Fibroblast of skin of left quadriceps (primary cell): ENCODE measurements at places on chromosomes 6 and 20.

DNA sequence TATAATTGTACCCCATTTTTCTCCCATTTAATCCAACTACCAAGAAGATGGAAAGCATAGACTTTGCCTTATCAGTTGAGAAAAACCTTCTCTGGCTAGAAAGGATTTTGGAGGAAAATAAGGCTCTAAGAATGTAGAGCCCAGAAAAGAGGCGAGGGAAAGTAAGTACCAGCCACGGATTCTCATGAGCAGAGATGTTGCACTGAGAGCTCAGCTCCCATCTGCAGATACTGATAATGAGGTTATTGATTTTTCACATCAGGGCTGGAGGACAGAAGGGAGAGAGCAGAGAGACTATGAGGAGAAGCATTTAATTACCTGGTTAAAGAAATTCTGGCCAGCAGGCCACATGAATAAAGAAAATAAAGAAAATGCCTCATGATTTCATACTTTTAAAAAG lies 104.4 kb upstream of the FAM184A start:
- no peak for DNase-seq

DNA sequence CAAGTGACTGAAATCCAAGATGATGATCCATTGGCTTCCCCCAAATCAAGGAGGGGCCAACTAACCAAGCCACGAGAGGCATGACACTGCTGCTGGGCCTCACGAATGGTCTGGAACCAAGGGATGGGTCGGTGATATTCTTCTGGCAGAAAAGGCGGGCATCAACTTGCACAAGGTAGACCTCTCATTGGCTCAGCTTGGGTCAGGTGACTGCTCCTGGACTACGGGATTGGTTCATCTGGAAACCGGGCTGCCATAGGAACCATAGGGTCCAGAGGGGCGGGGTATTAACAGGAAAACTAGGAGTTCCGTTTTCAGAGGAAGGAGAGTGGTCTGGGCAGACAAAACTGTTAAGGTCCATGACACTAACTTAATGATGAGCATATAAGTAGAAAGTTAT lies 100.9 kb downstream of the TFAP2C start:
- no peak for DNase-seq

- DNase-seq = no peak
Observed at GRCh38 chr6:13463941-13464340, 23.5 kb downstream of the GFOD1 start.

GRCh38 chr6:142756215-142756630 lies 188.8 kb downstream of the HIVEP2 start:
- DNase-seq = no peak

GRCh38 chr6:49151957-49152356 lies 311.1 kb downstream of the MMUT start:
- no peak for DNase-seq

DNA sequence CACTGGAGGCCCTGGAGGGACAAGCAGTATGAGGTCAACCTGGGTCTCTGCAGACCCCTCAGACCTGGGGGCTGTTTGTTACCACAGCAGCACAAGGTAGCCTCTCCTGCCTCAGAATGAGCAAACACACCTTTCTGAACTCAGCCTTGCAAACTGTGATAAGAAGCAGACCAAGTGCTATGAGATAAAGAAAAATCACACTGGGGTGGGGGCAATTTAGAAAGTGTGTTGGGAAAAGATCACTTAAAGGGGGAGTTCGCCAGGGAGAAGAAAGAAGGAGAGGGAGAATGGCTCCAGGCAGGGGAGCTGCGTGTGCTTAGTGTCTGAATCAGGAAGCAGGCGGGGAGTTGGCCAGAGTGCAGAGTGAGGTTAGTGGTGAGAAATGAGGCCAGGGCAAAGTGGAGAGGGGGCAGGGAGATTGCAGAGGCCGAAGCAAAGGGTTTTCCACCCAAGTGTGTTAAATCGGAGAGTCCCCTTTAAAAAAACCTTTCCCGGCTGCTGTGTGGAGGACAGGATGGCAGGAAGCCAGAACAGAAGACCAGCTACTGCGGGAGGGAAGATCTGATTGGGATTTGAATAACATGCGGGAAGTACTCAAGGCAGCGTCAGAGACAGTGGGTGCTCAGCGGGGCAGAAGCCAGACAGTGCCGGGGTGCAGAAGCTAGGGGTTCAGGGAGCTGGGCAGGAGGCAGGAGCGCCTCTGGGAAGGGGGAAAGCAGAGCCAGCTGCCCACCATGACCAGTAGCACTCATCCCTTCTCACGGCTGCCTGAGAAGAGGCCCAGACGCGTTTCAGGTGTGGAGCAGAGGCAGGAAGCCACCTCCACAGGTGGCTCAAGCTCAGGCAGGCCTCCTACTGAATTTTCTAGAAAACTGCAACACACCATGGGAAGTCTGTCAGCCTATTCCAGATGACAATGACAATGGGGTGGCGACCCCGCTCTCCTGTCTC lies 9.0 kb downstream of the ADA start:
- peak; percentile 70 for DNase-seq

DNA sequence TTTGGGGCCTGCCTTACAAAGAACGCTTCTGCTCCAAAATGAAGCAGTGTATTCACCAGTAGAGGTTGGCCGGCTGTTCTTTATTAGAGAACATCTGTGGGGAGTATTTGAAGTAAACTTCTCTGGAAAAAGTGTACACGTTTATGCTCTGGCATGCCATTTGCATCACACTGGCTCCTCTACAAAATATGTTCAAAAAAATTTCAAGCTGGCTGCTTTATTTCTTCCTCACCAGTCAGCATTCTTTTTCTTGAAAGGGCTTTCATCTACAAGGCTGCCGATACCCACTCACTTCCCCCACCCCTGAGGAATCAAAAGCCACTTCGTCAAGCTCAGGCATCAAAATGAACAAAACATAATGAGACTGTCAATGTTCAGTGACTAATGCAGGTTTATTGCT lies 294.1 kb downstream of the TFAP2B start:
- peak; percentile 43 for DNase-seq

DNA sequence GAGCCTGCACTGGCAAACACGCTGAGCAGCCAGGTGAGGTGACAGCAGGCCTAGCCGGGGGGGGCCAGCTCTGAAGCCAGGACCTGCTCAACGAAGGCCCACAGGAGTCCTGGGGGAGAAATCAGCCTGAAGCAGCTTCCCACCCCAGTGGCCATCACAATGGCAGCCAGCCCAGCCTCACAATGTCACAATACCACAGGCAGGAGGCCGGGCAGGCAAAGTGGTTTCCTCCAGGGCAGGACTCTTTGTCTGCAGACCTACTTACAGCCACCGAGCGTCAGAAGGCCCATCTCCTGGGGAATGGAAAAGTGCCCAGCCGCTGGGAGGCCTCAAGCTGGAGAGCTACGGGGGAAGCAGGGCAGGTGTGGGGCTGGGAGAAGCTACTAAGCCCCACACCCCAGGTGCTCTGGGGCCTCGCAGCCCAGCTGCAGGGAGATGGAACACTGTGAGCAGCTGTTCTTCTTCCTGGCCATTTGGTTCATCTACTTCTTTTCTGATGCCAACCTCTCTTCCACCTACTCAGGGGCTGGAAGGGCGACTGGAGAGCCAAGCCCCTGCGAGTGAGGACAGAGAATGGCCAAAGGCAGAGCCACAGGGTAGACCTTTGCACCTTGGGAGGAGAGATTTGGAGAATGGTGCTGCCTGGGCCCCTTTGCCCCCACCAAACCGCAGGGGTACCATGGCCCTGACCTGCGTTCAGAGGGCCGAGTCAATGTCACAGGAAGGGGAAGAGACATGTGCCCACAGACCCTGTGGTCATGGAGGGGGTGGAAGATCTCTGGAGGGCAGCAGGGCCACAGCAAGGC lies 22.3 kb upstream of the AVP start:
- DNase-seq = no peak

DNA sequence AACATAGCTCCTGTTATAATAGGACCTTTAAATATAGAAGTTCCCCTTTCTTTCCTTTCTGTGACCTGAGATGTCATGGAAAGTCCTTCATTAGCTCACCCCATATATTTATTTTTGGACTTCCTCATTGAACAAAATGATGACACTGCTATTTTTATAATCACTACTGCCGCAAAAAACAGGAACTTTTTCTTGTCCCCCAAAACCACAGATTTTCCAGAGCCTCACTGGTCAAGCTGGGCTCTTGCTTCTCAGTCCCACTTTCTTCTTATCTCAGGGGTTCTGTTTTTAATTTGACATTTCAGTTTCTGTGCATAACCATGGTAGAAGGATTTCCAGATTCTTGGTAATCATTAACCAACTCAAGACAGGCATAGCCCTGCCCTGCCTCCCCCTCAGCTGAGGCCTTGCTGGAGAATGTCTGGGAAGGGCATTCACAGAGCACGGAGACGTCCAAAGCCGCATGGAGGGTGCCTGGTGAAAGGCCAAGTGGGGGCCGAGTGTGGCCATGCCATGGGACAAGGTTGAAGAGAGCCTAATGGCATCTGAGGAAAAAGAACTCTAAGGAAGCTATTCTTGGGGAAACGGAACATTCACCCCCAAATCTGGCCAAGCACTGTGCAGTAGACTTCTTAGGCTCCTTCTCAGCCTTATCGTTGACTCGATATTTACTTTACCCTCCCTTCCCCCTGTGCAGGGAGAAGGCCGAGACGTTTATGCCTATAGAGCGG lies 73.7 kb downstream of the EDN1 start:
- no peak for DNase-seq

GRCh38 chr20:17925141-17925939 lies 43.3 kb downstream of the SNX5 start:
- peak; percentile 70 for DNase-seq

DNA sequence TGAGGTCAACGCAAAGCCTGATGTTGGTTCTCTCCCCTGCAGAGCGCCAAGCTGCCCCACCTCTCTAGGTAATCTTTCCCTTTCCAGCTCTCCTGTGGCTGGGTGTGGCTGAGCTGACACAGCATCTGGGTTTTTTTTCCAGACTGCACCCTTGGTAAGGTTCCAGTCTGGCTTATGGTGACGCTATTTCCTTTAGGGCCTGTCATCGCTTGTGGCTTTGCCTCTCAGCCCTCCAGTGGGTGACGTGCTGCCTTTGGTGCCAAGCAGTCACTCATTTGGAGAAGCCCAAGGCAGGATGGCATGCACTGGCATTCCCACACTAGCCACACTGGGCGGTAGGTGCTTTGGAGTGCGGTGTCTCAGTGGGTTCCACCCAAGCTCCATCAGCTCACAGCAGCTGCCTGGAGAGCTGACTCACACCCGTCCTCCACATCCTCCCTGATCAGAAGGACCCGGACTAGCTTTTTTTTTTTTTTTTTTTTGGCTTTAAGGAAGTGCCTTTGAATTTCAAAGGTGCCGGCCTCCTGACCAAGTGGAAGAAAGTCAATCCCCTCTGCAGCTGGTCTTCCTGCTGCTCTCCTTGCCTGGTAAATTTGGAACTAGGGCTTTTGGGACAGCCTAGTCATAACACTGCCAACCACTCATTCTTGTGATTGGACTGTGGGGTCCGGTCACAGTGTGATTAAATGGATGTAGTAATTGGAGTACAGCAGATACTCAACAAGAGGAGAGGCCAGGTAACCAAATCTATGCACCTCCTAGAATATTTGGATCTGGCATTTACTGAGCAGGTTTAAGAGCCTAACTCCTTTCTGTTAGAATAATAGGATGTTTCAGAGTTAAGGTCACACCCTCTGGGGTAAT lies 153.6 kb downstream of the CD83 start:
- DNase-seq = no peak

DNA sequence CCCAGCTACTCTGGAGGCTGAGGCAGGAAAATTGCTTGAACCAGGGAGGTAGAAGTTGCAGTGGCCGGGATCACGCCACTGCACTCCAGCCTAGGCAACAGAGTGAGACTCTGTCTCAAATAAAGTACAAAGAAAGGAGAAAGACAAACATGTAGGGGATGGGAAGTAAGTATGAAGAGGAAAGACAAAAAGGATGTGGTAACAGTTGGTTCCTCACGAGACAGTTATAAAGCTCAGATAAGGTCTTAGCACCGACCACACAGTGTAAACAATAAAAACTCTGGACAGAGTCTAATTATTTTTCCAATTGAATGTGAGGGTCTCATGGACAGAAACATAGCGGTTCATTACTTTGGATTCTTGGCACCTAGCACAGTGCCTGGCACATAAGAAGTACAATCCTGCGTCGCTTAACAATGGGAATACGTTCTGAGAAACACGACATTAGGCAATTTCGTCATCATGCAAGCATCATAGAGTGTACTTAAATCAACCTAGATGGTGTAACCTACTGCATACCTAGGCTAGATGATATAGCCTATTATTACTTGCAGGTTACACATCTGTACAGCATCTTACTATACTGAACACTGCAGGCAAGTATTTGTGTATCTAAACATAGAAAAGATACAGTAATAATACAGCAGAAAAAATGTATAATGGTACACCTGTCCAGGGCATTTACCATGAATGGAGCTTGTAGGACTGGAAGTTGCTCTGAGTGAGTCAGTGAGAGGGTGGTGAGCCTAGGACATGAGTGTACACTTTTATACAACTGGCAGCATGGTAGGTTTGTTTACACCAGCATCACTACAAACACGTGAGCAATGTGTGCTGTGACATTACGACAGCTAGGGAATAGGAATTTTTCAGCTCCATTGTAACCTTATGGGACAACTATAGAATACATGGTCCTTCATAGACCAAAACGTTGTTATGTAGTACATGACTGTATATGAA lies 38.2 kb downstream of the MBOAT1 start:
- no peak for DNase-seq

- no peak for DNase-seq
Observed at GRCh38 chr6:128630213-128630612, 109.8 kb upstream of the PTPRK start.

DNA sequence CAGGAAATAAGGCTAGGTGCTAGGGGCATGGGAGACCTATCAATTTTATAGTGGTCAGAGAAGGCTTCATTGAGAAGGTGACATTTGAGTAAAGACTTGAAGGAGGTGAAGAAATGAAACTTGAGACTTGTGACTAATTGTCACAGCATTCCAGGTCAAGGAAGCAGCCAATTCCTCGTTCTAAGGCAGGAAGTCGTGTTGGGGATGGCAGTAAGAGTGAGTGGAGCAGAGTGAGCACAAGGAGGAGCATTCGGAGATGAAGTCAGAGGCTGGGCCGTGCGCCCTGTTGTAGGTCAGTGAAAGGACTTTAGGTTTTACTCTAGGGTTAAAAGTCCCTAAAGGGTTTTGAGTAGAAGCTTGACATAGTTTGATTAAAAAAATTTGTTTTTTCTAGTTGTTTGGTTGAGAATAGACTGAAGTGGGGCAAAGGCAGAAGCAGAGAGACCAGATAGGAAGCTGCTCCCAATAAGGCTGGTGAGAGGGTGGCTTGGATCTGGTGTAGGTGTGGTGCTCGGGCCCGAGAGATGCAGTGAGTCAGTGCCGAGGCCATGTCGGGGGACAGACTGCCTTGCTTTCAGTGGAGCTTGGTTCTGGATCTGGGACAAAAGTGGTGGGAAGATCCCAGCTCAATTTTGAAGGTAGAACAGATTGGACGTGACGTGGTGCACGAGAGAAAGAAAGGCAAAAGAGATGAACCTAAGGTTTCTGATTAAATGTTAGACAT lies 2.6 kb upstream of the RSPH3 start:
- DNase-seq = no peak

- DNase-seq = no peak
Observed at GRCh38 chr6:56655249-56655648, 12.6 kb upstream of the DST start.
